ENCODE measurements at places on chromosomes 3 and 15.

DNA sequence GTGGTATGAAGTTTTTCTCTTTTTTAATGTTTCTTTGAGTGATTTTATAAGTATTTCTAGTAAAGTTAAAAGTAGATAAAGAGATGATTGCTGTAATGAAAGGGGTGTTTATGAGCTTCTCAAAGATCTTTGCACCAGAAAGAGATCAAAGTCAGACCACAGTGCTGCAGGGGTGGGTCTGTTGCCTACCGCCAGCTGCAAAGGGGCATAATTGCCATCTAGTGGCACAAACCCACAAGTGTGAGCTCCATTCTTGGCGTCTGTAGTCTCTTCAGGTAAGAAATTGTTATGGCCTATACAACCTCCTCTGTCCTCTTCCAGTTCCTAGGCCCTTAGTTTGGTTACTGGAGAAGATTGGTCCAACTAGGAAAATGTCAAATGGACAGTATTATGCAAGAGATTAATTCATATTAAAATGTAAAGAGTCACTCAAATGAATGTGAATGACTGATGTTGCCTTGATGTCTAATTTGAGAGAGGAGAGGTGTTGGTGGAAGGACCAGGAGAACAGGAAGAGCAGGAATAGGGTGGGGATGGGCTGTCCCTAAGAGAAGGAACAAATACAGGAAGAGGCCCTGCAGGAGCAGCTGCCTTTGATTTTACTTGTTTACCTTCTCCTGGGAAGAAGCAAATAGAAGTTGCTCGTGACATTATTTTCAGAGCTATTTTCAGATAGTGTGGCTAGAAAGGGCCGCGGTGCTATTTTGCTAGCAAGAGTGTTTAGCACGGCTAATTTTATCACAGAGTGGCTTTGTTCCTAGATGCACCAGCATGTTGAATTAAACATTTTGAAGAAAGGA lies 53.0 kb upstream of the GSK3B start:
- DNase-seq, result no peak

GRCh38 chr3:50807266-50807665 lies 132.5 kb downstream of the DOCK3 start:
- no peak for DNase-seq

DNA sequence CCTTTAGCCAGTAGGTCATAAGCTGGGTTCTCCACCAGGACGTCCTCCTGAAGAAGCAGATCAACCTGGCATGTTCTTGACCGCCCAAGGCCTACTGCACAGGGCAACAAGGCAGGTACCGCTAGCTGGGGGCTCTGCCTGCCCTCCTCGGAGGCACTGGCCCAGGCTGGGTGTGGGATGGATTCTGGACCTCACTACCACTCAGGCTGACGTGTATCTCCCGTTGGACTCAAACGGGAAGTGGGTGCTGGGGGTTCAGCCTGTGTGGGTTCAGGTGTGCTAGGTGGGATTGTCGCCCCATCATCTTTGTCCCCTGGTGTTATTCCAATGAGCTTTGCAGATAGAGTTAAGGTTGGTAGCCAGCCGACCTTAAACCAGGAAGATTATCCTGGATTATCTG lies 95.0 kb upstream of the SNRPA1 start:
- peak; percentile 62 for DNase-seq

DNA sequence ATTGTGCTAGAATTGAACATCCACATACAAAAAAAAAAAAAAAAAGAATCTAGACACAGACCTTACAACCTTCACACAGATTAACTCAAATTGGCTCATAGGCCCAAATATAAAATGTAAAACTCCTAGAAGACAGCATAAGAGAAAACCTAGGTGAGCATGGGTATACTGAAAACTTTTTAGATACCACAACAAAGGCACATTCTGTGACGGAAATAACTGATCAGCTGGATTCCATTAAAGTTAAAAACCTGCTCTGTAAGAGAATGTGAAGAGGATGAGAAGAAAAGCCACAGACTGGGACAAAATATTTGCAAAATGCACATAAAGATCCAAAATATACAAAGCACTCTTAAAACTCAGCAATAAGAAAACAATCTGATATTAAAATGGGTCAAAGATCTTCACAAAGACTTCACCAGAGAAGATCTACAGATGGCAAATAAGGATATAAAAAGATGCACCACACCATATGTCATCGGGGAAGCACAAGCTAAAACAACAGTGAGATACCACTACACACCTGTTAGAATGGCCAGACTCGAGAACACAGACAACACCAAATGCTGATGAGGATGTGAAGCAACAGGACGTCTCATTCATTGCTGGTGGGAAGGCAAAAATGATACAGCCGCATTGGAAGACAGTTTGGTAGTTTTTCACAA lies 167.9 kb downstream of the PDE8A start:
- DNase-seq, result no peak

DNA sequence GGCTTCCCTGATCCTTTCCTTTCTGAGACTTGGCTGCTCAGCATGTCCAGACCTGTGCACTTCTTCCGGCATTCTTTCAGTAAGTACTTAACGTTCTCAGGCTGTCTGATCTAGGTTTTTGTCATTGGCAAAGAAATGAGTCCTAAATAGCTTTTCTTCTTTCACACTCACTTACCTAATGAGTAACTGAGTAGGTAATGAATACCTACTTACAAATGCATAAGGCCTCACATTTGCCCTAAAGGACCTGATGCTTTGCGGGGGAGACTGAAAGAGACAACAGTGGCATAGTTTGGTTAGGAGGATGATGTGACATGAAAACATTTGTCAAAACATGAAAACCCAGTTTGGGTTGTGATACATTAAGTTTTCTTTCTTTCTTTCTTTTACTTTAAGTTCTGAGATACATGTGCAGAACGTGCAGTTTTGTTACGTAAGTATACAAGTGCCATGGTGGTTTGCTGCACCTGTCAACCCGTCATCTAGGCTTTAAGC lies 516.7 kb upstream of the CFAP20DC start:
- no peak for DNase-seq

GRCh38 chr15:86001200-86001599 lies 78.5 kb upstream of the AGBL1 start:
- DNase-seq, result no peak

- DNase-seq, result no peak
Measured at GRCh38 chr3:64295594-64295993, 70.3 kb upstream of the PRICKLE2 start.

GRCh38 chr3:188518835-188519452 lies 365.0 kb downstream of the LPP start:
- no peak for DNase-seq

DNA sequence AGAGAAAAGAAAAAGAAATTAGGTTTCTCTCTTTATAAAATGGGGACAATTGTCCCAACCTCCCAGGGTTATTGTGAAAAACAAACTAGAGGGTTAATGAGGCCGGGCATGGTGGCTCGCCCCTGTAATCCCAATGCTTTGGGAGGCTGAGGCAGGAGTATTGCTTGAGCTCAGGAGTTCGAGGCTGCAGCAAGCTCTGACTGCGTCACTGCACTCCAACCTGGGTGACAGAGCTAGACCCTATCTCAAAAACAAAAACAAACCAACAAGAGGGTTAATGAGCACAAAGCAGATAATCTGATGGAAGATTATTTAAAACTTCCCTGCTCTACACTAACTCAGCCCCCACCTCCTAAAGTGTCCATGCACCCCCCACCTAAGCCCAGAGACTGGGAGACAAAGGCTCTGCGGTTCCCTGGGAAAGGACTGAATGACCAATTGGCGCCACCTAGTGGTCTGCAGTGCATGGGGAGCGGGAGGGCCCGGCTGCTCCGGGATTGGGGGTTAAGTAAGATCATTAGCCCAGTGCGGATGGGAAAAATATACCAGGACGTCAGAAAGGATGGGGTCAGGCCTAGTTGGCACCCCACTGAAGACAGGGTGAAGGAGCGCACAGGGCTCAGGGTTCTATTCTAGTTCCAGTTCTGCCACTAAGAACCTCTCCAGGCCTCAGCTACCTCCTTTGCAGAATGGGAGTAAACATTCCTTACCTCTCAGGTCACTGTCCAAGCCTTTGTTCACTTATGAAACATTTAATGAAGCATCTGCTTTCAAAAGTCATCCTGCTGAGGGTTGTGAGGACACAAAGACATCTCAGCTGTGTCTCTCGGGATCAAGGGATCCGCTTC lies 15.6 kb downstream of the PIF1 start:
- DNase-seq, result peak; percentile 87

- DNase-seq, result no peak
Measured at GRCh38 chr15:26937134-26937533, 33.8 kb upstream of the GABRG3 start.

DNA sequence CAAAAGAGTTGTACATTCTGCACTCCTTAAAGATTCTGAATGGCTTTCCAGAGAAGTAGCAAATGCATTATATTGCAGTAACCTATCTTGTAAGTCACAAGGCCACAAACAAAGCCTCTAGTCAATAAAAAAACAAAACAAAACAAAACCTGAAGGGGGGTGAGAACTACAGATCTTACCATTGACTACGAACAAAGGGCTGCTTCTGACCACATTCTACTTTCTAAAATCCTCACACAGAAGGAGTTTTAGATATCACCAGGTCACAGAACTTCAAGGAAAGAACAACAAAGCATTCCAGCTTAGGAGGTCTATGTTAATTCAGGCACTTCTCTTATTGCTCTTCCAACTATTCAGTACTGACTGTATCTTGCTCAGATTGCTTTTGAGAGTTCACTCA lies 343.0 kb downstream of the ZBTB20 start:
- no peak for DNase-seq

GRCh38 chr3:63151897-63152296 lies 126.2 kb upstream of the SYNPR start:
- DNase-seq, result no peak

GRCh38 chr15:69555080-69555479 lies 102.5 kb downstream of the RPLP1 start:
- DNase-seq, result no peak

- DNase-seq, result no peak
Measured at GRCh38 chr3:51257870-51258269, 127.2 kb upstream of the MANF start.

- no peak for DNase-seq
Measured at GRCh38 chr3:197494366-197495058, 61.3 kb downstream of the BDH1 start.

- DNase-seq, result no peak
Measured at GRCh38 chr15:92020207-92020606, 166.7 kb downstream of the SLCO3A1 start.

- no peak for DNase-seq
Measured at GRCh38 chr3:168422843-168423242, 327.1 kb upstream of the GOLIM4 start.

DNA sequence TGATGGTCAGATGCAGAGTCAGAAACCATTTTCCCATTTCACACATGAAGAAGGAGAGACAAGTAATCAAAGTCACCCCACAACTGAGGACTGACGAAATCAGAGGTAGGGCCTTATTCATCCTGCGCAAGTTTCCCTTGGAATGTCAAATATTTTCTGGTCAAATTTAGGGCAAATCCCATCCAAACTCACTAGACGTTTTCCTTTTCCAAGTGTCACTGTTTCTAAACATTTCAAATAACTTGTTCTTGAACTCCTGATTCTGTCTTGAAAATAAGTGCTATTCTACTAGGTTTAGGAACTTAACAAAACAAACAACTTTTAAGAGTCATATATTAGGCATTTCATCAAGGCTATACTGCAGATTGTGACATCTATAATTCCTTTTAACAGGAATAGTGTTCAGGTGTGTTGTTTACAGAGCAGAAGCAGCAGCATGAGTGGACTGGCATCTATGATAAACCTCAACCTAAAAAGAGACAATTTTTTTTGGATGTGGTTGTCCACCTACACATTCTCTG lies 40.7 kb downstream of the SUMF1 start:
- DNase-seq, result no peak

DNA sequence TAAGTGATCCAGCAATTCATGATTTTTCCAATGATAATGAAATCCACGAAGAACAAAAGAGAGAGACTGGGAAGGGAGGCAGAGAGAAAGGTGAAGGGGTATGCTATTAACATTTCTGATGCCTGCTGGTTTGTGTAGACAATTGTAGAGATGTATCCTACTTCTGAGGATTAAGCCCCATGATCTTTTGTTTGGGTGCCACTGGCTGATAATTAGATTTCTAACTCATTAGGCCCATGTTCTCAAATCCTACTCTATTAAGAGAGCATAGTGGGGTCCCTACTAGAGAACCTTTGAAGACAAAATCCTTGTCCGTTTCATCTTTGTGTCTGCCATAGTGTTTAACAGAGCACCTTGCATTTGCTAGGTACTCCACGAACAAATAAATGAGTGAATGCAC lies 2.7 kb upstream of the GNB4 start:
- DNase-seq, result no peak

DNA sequence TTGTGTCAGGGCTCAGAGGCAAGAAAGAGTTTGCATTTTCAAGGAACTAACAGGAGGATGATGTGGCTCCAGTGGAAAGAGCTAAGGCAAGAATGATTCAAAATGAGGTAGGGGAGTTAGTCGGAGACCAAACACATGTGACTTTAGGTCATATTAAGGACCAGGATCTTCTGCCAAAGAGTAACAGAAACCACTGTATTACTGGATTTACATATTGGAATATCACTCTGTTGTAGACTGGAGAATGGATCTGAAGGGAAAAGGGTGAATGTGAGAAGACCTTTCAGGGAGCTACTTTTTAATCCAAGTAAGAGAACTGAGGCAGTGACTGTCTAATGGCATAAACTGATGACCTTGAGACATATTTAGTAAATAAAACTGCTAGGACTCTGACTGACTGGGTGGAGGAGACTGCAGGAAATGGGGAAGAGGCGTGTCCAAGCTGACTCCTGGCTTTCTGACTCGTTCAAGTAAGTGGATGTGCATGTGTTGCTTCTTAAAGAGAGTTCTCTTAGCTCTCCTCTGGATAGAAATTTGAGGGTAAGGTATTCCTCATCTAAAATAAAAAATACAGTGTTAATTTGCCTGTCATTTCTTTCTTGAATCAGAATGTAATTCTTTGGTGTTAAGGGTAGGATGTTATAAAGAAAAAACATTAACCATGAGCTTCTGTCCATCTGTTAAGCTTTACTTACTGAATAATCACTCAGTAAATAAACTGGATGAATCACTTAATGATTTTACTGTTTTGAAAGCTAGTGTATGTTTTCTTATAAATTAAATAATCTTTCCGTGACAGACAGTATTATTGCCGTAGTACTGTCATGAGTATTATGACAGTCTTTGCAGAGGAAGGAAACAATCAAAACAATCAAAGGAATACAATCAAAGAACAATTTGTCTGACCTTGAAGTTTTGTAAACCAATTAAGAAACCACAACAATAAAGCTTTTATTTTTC lies 58.3 kb upstream of the CFAP20DC start:
- no peak for DNase-seq

- no peak for DNase-seq
Measured at GRCh38 chr3:131388490-131388799, 6.9 kb downstream of the NUDT16 start.

DNA sequence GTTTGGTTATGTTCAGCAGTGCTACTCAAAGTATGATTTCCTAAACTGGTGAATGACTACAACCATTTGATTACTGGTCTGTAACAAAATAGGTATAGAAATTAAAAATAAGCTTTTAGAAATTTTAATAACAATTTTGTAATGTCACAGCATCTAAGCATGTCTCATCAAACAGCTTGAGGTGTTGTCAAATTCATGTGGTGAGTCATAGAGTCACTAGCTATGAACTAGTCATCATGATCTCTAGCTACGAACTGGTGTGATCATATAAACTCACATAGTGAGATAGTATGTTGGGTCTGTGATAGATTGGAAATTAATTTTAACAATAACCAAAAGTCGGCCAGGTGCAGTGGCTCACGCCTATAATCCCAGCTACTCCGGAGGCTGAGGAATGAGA lies 213.9 kb upstream of the RBMS3 start:
- DNase-seq, result no peak

- no peak for DNase-seq
Measured at GRCh38 chr15:79724312-79724711, 172.5 kb downstream of the MTHFS start.

GRCh38 chr3:187969581-187969950 lies 184.4 kb upstream of the LPP start:
- DNase-seq, result no peak

Measured in left forelimb (tissue), 1 donor.